ENCODE measurements at places on chromosomes 5 and 9.

DNA sequence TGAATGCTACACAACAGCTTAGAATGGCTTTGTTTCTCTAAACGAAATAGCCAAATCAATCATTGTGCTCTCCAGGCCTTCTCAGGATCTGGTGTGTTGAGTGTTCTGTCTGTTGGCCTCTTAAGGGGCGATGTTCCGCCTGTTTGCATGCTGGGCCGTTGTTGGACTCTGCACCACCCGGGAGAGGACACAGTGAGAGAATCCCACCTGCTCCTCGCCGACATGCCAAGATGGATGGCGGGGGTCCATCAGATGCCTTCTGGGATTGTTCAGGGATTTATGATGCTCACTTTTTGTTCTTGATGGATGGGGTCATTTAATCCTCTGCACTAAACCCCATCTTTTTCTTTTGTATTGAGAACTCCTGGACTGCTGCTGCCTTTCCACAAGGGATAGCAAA is 159.9 kb downstream of the NTRK2 start:
- DNase-seq = no peak
- no peaks in the 10 kb centered on the region for H3K4me1 ChIP-seq
- no peak overlapping the region for H3K27ac ChIP-seq

GRCh38 chr5:154090656-154091055 is 51.9 kb downstream of the MFAP3 start:
- H3K27me3 ChIP-seq = peaks cover 34% of the 10 kb centered on the region
- no peak overlapping the region for H3K4me3 ChIP-seq
- H3K36me3 ChIP-seq = no peaks in the 10 kb centered on the region
- no peaks in the 10 kb centered on the region for H3K4me1 ChIP-seq
- DNase-seq = no peak

DNA sequence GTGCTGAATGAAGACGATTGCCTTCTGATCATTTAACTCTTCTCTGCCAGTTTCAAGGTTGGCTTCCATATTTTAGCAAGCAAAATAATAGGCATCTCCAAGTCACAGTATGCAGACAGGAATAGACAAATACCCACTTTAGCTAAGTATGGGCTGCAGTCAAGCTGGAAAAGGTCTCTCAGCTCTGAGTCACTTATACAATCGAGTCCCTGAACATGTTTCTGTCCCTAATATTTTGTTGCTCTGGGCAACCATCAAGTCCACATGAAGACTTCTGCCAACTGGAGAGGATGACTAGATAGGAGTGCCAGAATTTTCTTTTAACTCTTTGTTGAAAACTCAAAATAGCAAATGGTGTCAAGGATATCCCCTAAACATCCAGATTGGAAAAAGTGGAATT is 575.3 kb downstream of the RAB3C start:
- no peaks in the 10 kb centered on the region for H3K36me3 ChIP-seq
- no peaks in the 10 kb centered on the region for H3K4me1 ChIP-seq
- H3K4me3 ChIP-seq = no peak overlapping the region
- H3K27ac ChIP-seq = no peak overlapping the region
- no peak for DNase-seq

DNA sequence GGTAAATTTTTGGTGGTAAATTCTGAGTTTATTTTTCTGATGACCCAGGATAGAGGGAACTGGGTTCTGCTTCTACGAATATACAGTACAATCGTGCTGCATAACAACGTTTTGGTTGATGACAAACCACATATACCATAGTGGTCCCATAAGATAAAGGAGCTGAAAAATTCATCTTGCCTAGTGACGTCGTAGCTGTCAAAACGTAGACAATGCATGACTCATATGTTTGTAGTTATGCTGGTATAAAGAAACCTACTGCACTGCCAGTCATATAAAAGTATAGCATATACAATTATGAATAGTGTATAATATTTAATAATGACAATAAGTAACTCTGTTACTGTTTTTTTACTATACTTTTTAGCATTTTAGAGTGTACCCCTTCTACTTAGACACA is 244.0 kb downstream of the GAS1 start:
- no peak for DNase-seq
- H3K27me3 ChIP-seq = no peaks in the 10 kb centered on the region
- H3K36me3 ChIP-seq = no peaks in the 10 kb centered on the region
- no peaks in the 10 kb centered on the region for H3K4me1 ChIP-seq

- H3K4me3 ChIP-seq = no peak overlapping the region
- H3K27ac ChIP-seq = no peak overlapping the region
- DNase-seq = no peak
- H3K4me1 ChIP-seq = no peaks in the 10 kb centered on the region
- no peaks in the 10 kb centered on the region for H3K36me3 ChIP-seq
These were observed 318.8 kb upstream of the CDH10 start for GRCh38 chr5:24963611-24964010.

GRCh38 chr9:79551994-79552393 is 19.8 kb upstream of the TLE4 start:
- DNase-seq = no peak
- no peak overlapping the region for H3K27ac ChIP-seq
- H3K36me3 ChIP-seq = no peaks in the 10 kb centered on the region
- H3K4me3 ChIP-seq = no peak overlapping the region

DNA sequence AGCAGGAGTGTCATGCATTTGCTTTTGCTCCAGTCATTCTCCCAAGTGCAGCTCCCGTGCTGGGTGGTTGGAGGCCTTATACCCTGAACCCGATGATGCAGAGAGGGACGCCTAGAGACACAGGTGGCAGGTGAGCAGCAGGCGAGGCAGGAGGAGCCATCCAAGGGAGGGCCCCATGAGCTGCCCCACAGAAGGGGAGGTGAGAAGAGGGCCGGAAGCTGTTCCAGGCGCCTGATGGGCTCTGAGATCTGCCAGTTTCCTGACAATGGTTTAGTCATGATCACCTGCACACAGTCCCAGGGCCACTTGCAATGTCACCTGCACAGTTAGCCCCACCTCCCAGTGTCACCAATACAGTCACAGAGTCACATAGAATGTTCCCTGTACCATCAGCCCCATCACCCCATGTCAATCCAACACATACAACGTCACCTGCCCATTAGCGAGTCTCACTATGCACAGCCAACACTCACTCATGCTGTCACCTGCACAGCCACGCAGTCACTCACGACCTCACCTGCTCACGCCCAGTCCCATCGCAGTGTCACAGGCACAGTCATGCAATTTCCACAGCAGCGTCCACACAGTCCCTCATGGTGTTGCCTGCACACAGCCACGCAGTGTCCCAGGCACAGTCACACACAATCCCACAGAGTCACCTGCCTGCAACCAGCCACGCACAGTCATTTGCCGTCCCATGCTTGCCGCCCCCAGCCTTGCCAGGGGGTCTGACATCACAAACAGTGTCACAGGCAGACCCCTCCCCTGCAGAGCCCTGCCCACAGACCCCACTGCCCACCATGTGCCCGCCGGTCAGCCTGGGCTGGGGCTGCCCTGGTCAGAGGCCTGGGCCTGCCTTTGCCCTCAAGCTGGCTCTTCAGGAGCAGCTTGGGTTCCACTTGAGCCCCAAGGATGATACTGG is 113.4 kb downstream of the LHX2 start:
- H3K4me3 ChIP-seq = no peak overlapping the region
- H3K27ac ChIP-seq = peak overlapping the region; percentile 9
- H3K4me1 ChIP-seq = peaks cover 22% of the 10 kb centered on the region
- no peak for DNase-seq

DNA sequence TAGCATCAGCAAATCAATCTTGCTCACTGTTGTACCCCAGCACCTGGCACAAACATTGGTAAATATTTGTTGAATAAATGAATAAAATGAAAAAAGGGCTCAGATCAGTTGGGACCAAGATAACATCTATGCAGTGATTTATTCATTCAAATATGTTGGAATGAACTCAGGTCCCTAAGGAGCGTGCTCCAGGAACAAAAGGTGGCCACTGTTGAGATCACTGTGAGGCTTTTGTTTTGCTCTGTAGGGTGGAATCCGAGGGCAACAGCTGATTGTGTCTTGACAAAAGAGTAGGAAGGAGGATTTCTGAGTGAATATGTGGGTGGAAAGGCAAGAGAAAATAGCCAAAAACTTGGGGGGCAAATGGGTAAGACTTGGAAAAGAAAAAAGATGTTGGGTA is 89.7 kb downstream of the PPP2R2B start:
- no peaks in the 10 kb centered on the region for H3K4me1 ChIP-seq
- H3K27ac ChIP-seq = no peak overlapping the region
- no peak overlapping the region for H3K4me3 ChIP-seq
- no peaks in the 10 kb centered on the region for H3K36me3 ChIP-seq
- no peaks in the 10 kb centered on the region for H3K27me3 ChIP-seq

GRCh38 chr5:10372726-10373709 is 19.5 kb downstream of the MARCHF6 start:
- no peaks in the 10 kb centered on the region for H3K27me3 ChIP-seq
- DNase-seq = no peak
- no peak overlapping the region for H3K27ac ChIP-seq
- no peak overlapping the region for H3K4me3 ChIP-seq
- H3K4me1 ChIP-seq = peaks cover 39% of the 10 kb centered on the region
- H3K36me3 ChIP-seq = peaks cover 25% of the 10 kb centered on the region

DNA sequence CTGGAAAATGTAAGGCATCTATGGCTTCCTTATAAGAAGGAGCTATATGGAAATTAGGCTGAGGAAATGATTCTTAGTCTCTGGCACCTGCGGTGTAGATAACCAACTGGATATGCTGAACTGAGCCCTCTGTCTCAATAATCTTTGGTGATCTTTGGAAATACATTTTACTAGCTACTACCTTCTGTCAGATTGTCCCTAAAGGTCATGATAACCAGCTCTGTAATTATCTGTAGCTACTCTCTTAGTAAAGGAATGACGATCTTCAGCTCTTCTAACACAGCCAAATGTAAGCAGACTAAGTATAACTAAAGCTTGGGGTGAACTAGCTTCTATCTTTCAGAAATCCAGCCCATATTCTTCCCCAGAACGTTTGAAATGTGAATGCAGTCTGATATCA is 124.9 kb upstream of the GRHPR start:
- DNase-seq = no peak
- peak overlapping the region; percentile 89 for H3K27ac ChIP-seq
- H3K36me3 ChIP-seq = peaks cover 23% of the 10 kb centered on the region
- H3K27me3 ChIP-seq = no peaks in the 10 kb centered on the region
- H3K4me1 ChIP-seq = peaks cover 55% of the 10 kb centered on the region
- no peak overlapping the region for H3K4me3 ChIP-seq

GRCh38 chr9:94921656-94922055 is 195.2 kb downstream of the AOPEP start:
- no peaks in the 10 kb centered on the region for H3K27me3 ChIP-seq
- H3K4me1 ChIP-seq = peaks cover 12% of the 10 kb centered on the region
- no peak overlapping the region for H3K4me3 ChIP-seq
- H3K36me3 ChIP-seq = peaks cover 7% of the 10 kb centered on the region
- DNase-seq = no peak

GRCh38 chr5:111337688-111338087 is 113.5 kb downstream of the CAMK4 start:
- no peaks in the 10 kb centered on the region for H3K27me3 ChIP-seq
- H3K4me1 ChIP-seq = no peaks in the 10 kb centered on the region
- no peaks in the 10 kb centered on the region for H3K36me3 ChIP-seq
- H3K27ac ChIP-seq = no peak overlapping the region

DNA sequence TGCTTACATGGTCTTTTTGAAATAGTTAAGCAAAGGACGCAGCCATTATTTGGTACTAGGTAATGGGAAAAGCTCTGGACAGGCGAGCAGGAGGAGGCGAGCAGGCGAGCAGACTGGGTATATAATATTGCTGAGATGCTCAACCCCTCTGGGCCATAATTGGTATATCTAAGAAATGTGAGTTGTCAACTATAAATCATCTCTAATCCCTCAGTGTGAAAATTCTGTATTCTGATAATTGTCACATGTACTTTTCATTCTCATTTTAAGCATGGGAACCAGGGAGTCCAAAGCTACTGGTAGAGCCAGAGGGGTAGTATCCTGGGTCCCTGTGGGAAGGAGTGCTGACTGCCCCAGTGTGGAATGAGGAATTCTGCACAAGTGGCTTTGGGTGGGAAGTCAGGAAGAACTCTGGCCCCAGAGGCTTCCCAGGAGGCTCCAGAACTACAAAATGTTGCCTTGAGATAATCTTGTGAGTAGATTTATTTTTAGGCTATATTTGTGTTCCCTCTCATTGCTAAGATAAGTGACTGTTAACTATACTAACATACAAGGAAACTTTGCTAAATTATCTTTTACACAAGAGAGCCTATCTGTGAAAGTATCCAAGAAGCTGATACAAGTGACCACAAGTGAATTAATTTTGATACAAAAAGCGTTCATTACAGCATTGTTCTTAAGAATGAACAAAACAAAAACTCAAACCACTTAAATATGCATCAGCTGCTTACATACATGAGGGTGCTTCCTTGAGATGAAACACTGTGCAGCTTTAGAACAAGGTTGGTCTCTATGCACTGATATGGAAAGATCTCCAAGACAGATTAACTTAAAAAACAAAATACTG is 70.5 kb upstream of the TNFAIP8 start:
- peaks cover 8% of the 10 kb centered on the region for H3K36me3 ChIP-seq
- H3K4me1 ChIP-seq = peaks cover 98% of the 10 kb centered on the region
- no peak for DNase-seq
- peak overlapping the region; percentile 25 for H3K27ac ChIP-seq

DNA sequence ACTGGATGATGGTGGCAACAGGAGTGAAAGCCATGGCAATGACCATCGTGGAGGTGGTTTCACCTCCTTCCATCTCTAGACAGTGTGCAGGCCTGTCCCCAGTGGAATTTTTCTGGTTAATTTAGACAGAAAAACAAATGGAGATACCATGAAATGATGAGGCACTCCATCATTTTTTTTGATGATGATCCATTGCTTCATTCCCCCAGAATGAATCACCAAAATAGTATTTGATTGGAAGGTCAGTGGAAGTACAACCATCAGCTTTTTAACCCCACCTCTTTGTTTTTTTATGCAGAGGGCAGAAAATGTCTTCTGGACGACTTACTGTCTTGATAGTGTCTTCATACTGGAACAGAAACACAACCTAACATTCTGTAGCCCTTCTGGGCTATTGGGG is 42.6 kb upstream of the ADRA1B start:
- no peak for DNase-seq
- no peaks in the 10 kb centered on the region for H3K36me3 ChIP-seq
- no peaks in the 10 kb centered on the region for H3K4me1 ChIP-seq
- no peak overlapping the region for H3K27ac ChIP-seq
- no peak overlapping the region for H3K4me3 ChIP-seq

DNA sequence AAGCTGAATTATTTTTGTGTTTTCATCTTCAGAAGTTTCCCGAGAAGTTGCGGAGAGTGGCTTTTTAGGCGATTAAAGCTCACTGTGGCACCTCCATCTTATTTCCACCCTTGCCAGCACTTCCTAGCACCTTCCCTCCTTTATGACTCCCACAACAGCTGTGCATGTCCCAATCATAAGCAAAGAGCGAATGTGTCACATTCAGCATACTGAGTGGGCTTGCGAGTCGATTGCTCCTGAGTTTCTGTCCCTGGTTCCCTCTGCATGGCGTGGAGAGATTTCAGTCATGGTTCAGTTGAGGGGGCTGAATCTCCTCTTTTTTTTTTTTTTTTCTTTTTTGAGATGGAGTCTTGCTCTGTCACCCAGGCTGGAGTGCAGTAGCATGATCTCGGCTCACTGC is 144.9 kb downstream of the ARHGAP26 start:
- H3K27me3 ChIP-seq = no peaks in the 10 kb centered on the region
- no peak overlapping the region for H3K4me3 ChIP-seq
- H3K4me1 ChIP-seq = peaks cover 6% of the 10 kb centered on the region
- no peak overlapping the region for H3K27ac ChIP-seq
- no peak for DNase-seq

- peak overlapping the region; percentile 74 for H3K4me3 ChIP-seq
- peak overlapping the region; percentile 89 for H3K27ac ChIP-seq
- DNase-seq = peak; percentile 66
- peaks cover 97% of the 10 kb centered on the region for H3K27me3 ChIP-seq
- peaks cover 47% of the 10 kb centered on the region for H3K4me1 ChIP-seq
These were observed 2.3 kb downstream of the GDNF start for GRCh38 chr5:37837414-37838032.

GRCh38 chr9:77996696-77997095 is 34.9 kb downstream of the GNAQ start:
- no peak overlapping the region for H3K4me3 ChIP-seq
- H3K36me3 ChIP-seq = no peaks in the 10 kb centered on the region
- H3K27me3 ChIP-seq = peaks cover 26% of the 10 kb centered on the region
